ENCODE measurements at places on chromosomes 7 and 10. TPM values are rescaled to one million over a fixed set of nuclear protein-coding genes. Genes with fewer than 3 reads are reported as not detected.

DNA sequence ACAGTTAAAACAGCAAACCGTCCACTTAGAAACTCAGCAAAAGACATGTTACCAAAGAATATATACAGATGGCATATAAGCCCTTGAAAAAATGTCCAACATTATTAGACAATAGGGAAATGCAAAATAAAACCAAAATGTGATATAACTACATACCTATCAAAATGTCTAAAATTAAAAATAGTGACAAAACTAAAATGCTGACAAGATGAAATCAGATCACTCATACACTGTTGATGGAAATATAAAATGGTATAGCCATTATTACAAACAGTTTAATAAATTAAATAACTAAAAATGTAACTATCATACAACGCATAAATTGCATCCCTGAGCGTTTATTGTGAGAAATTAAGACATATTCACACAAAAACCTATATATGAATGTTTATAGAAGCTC lies 939.7 kb upstream of the ZWINT start:
- no peak for DNase-seq

- DNase-seq = peak; percentile 39
Observed at GRCh38 chr7:128940494-128941322, 3.0 kb downstream of the IRF5 start.

GRCh38 chr10:30583778-30584415 lies 45.7 kb downstream of the LYZL2 start:
- no peak for DNase-seq

Gene MRC1
- not detected for polyA plus RNA-seq

Gene SLC26A3
- not detected for polyA plus RNA-seq

Measured in SK-N-SH (cell line).